Stimulated activated CD4-positive, alpha-beta T cell treated with anti-CD3 and anti-CD28 coated beads, Interleukin-15, amount 100 ng/mL, for 1 hour (primary cell): ENCODE measurements at places on chromosomes 11 and 22.

GRCh38 chr11:115238086-115238485 lies 266.1 kb downstream of the CADM1 start:
- DNase-seq = no peak

GRCh38 chr11:16111690-16112089 lies 244.7 kb downstream of the SOX6 start:
- no peak for DNase-seq

- DNase-seq = no peak
These were observed 578 bp upstream of the NUP160 start for GRCh38 chr11:47848700-47849155.

DNA sequence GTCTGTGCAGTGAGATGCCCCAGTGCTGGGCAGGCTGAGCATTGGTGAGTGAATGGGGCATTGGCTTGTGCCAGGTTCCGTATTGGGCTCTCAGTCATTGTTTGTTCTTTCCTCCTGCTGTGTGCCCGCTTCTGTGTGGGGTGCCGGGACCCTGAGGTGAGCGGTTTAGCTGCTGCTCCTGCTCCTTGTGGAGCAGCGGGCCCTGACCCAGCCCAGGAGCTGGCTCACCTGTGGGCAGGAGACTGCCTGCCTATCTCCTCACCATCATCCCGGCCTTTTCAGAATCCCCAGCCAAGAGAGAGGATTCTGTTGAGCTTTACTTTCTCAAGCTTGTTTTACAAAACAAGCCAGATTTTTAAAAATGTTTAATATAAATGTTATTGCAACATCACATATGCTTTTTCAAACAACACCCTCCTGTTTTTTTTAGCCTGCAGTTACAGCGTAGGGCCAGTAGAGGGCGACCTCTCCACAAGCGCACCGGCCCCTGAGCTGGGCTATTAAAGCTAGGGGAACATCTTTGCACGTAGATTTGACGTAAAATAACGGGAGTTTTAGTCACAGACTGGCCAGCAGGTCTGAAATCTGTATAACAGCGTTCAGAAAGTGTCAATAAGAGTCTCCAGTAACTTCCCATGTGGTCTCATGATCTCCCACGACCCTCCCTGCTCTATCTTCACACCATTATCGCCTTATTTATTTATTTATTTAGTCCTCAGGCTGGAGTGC lies 25.1 kb upstream of the RELT start:
- peak; percentile 32 for DNase-seq

DNA sequence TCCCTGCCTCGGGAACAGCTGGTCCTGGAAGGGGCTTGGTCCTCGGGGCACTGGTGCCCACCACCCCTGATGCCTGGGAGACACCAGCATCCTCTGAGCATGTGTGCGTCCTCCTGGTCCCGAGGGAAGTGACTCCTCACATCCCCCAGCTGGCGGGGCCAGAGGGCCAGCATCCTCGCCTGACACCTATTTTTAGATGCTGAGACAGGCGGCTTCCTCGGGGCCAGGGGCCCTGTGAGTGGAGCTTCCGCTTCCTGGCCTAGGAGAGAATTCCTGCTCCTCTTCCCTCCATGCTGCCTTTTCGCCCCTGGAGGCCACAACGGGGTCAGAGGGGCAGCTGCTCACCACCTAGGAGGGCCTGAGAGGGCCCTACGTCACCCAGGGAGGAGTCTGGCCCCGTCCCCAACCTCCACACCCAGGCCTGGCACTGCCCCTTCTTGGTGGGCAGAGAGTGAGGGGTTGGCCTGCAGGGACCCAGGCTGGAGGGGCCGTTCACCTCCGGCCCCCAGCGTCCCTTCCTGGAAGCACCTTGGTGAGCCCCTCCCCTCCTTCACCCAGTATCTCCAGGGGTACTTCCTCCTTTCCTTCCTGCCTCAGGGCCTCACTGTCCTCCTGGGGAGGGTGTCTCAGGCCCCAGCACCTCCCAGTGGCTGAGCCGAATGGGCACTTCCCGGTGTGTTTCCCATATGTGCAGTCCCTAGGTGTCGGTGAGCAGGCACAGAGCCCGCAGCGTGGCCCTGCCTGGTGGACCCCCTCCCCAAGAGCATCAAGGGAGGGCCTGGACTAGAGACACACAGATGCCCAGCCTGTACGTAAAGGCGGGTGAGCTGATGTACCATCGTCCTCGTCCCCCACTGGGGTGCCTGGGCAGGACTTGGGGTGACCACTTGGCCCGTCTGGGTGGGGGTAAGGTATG lies 6.1 kb downstream of the CD81 start:
- no peak for DNase-seq

GRCh38 chr11:127049486-127049885 lies 48.9 kb upstream of the KIRREL3 start:
- DNase-seq = no peak
